Sigmoid colon (tissue), 7 donors: ENCODE measurements at places on chromosomes 12 and 14. TPM values are rescaled to one million over a fixed set of nuclear protein-coding genes. Genes with fewer than 3 reads are reported as not detected.
A peak's percentile ranks its signal among the peaks of the same experiment; 100 is the strongest.

The UTP20 gene
- total RNA-seq, result 10.7 TPM

The TGFB3 gene
- total RNA-seq, result 16.4 TPM

The TUBA1A gene
- 677 TPM for total RNA-seq

The OAS1 gene
- 8.9 TPM for total RNA-seq

DNA sequence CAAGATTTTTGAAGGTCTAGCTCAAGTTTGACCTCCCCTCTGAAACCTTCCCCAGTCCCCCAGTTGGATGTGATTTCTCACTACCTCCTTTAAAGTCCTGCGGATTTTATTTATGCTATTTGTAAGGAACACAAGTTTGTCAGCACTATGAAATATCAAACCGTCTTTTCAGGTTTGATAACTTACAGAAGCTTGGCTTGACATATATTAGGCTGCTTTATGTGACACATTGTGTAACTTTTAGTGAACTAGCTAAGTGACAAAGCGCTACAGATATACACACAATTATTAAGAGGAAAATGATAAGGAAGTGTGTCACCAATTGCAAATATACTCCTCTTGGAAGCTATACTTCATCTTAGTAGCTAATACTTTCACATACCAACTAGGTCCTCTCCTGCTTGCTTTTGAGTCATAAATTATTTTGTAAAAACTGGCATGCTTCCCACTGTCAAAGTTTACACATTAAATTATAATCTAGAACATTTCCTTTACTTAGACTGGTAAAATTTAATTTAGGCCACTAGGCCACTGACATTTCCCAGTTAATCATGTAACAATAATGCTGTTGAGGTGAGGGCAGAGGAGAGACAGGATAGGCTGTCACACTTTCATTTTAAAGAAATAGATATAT lies 149.5 kb downstream of the TMTC3 start:
- peak overlapping the region; percentile 47 for H3K27ac ChIP-seq
- H3K4me3 ChIP-seq, result no peak overlapping the region
- no peak for DNase-seq
- H3K4me1 ChIP-seq, result peaks cover 14% of the 10 kb centered on the region
- no peaks in the 10 kb centered on the region for H3K27me3 ChIP-seq

DNA sequence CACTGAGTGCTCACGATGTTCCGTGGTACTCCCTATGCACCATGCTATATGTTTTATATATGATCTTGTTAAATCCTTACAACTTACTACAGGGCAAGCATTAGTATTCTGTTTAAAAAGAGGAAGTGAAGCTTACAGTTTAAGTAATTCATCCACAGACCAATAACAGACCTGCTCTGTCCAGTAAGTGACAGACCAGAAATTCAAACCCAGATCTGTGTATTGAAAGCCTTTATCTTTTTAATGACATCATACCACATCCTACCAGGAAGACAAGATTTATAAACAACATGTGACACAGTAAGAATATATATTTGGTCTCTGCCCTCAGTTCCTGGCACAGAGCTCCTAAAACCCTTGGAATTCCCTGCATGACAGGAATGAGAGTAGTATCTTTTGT lies 206.5 kb downstream of the STXBP6 start:
- no peak overlapping the region for H3K4me3 ChIP-seq
- no peaks in the 10 kb centered on the region for H3K36me3 ChIP-seq
- no peak for DNase-seq
- H3K4me1 ChIP-seq, result peaks cover 28% of the 10 kb centered on the region

GRCh38 chr12:12156828-12157227 lies 86.1 kb downstream of the BCL2L14 start:
- no peak for DNase-seq
- H3K4me1 ChIP-seq, result peaks cover 25% of the 10 kb centered on the region
- no peaks in the 10 kb centered on the region for H3K36me3 ChIP-seq
- no peak overlapping the region for H3K27ac ChIP-seq

GRCh38 chr14:104678346-104678745 lies 11.1 kb upstream of the INF2 start:
- H3K27me3 ChIP-seq, result no peaks in the 10 kb centered on the region
- H3K4me3 ChIP-seq, result peak overlapping the region; percentile 57
- peak overlapping the region; percentile 89 for H3K27ac ChIP-seq
- H3K4me1 ChIP-seq, result no peaks in the 10 kb centered on the region

DNA sequence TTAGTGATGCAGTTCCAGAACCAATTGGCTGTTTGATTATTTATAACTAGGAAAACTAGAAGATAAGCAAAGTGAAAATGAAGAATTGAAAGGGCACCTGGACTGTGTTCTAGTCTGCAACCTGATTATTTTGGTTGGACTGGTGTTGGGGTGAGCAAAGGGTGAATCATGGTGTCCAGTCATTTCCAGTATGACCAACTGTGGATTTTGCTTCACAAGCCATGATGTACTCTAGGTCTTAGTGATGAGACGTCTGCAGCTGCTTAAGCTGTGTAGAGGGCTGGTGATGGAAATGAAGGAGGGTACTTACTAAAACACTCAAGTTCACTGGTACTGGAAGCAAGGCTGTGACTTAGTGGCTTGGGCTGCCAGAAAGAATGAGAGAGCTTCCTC lies 193.2 kb upstream of the FRMD6 start:
- H3K27me3 ChIP-seq, result no peaks in the 10 kb centered on the region
- no peak overlapping the region for H3K4me3 ChIP-seq
- H3K4me1 ChIP-seq, result no peaks in the 10 kb centered on the region
- DNase-seq, result no peak
- H3K27ac ChIP-seq, result no peak overlapping the region
- no peaks in the 10 kb centered on the region for H3K36me3 ChIP-seq
